CD4-positive, alpha-beta T cell treated with Interleukin-1 beta for 1 hour (primary cell): ENCODE measurements at places on chromosomes 3 and 15.

GRCh38 chr3:47652142-47652541, 73.5 kb upstream of the CSPG5 start:
- no peak for DNase-seq

- DNase-seq: no peak
Observed at GRCh38 chr15:77762747-77763355, 130.1 kb upstream of the LINGO1 start.

- DNase-seq: no peak
Observed at GRCh38 chr3:99925584-99926230, 108.0 kb downstream of the CMSS1 start.

DNA sequence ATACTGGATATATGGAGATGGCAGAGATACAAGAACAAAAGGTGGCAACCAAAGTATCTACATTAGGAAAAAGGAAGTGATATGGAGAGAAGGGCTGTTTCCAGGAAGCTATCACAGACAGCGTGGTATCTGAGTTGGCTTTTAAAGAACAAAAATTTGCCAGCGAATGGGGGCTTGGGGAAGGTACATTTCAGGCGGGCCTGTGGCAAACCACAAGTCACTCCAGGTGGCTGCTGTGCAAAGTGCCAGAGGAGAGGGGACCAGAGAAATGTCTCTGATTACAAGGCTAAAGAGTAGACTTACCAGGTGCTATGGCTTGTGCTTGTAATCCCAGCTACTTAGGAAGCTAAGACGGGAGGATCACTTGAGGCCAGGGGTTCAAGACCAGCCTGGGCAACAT, 91.1 kb downstream of the MSL2 start:
- no peak for DNase-seq

GRCh38 chr15:40134885-40135284, 26.0 kb upstream of the BUB1B start:
- no peak for DNase-seq
